ENCODE measurements at places on chromosomes 4 and X.

GRCh38 chr4:673349-674091, 556 bp downstream of the ATP5ME start:
- peak; percentile 67 for DNase-seq

DNA sequence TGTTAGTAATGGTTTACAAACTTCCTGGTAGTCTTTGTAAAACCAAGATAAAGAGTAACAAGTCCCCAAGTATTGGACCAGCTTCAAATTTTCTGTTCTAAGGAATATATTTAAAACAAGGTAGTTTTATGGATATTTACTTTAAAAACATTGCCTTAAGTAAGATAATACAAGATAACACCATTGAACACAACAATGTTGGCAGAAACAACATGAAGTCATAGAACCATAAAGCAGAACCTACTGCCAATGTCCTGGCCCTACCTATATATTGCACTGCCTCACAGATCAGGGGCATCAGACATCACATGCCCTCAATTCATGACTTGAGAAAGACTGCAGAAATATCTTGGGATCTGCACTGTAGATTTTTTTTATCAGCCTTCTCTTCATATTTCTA, 1176.2 kb downstream of the PCDH7 start:
- DNase-seq, result no peak

DNA sequence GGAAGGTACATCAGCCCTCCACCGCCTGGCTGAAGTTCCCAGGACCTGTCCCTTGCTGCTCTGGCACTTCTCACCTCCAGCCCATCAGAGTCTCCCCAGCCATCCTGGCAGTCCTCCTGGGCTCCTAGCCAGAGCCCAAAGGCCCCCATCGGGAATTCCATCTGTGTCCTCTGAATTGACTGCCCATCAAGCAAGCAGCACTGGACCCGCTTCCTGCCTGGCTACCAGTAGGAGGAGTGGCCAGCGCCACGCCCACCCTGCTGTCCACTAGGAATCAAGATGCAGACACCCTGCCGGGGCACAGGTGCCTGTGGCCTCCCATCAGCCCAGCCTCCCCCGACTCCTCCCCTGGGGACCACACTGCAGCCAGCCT, 47.2 kb downstream of the C4orf50 start:
- no peak for DNase-seq

DNA sequence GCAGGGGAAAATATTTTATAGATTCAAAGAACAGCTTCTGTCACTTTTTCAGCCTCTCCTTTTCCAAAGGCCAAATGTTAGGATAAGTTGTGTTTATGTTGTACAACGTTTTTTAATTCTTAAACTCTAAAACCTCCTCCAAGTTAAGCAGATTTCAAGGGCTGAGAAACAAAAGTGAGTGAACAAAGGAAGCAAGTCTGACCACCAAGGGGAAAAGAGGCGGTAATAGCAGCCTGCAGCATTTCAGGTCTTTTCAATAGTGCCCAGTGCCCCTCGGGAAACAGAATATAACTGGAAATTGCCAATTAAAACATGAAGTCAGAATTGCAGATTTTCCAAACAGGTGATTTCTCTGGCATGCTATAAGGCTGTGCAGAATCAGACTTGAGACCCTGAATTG, 510.0 kb upstream of the HTR2C start:
- DNase-seq, result no peak

GRCh38 chrX:1807301-1807731, 192.5 kb downstream of the ASMT start:
- DNase-seq, result peak; percentile 35

- DNase-seq, result peak; percentile 95
Measured at GRCh38 chr4:86032476-86033022, 327.3 kb downstream of the MAPK10 start.

DNA sequence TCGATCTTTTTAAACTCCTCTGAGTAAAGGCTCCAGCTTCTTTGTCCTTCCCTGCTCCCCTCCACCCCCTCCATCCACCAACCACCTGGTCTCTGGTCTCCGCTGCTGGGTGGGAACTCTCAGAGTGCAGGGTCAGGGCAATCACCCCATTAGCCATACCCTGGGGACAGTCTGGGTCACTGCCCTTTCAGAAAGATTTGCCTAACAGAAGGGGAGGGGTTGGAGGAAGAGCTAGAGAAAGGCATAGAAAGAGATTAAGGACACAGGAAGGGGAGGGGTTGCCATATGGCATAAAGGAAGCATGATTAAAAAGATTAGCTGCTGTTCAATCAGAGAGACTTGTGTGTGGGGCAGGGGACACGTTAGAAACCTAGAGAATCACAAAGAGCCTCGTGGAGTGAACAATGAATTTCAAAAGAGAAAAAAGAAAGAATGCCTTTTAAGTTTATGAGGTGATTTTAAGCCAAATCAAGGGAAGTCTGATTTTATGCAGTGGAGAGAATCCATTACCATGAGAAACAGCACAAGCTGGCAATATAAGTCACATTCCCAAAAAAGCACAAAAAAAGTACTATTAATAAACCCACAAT, 115.5 kb upstream of the ACSL4 start:
- DNase-seq, result no peak

GRCh38 chr4:6926681-6927478, 17.3 kb downstream of the TBC1D14 start:
- peak; percentile 64 for DNase-seq

DNA sequence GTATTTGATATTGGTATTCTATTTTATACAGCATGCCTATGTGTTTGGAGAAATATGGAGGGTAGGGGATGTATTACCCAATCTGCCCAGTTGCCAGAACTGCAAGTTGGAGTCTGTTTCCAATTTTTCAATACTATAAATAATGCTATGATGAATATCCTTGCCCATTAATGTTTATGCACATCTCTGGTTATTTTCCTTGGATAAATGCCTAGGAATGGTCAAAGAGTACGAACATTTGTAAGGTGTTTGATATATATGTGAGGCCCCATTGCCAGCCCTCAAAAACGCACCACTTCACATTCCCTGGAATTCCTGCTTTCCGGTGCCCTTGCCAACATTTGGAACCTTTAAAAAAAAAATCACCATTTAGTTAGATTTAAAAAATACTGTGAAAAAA, 34.3 kb downstream of the CLDN34 start:
- DNase-seq, result peak; percentile 24

- peak; percentile 32 for DNase-seq
Measured at GRCh38 chrX:97876697-97877407, 993.1 kb downstream of the RPA4 start.

Measured in adipocyte (in vitro differentiated cells).